Stimulated activated naive CD4-positive, alpha-beta T cell treated with Interleukin-2 at 50 U/mL for 16 hours (primary cell): ENCODE measurements at places on chromosomes 12 and 14.
A peak's percentile ranks its signal among the peaks of the same experiment; 100 is the strongest.

DNA sequence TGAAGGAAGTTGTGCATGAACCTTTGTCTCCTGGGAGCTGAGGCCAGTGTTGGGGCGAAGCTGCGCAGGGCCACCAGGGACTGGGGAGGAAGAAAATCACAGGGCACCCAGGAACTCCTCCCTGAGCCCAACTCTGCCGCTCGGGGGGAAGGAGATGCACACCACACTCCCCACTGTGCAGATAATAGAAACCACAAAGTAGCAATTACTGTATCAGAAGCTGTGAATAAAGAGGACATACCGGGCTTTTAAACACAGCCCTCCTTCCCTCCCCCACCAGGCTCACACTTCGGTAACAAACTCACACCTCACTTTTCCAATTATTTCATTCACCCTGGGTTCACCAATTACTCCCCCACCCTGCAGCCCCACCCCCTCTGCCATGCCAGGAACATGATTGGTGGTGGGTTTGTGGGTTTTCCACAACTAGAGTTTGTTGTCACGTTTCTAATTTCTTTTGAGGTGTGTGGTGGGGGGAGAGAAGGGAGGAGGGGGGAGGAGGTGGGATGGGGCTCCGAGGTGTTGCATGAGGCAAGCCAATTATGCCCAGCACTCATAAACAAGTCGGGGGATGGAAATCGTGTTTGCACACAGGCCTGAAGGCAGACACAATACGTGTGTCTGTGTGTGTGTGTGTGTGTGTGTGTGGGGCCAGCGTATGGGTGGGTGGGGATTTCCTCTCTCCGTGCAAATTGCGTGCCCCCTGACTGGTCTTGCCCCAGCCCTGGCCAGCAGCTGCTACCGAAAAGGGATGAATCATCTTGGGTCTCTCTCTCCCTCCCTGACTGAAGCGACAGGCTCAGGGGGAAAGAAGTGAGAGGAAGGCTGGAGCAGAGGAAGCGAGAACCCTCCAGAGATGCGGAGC is 103.3 kb downstream of the RBM19 start:
- DNase-seq = no peak

DNA sequence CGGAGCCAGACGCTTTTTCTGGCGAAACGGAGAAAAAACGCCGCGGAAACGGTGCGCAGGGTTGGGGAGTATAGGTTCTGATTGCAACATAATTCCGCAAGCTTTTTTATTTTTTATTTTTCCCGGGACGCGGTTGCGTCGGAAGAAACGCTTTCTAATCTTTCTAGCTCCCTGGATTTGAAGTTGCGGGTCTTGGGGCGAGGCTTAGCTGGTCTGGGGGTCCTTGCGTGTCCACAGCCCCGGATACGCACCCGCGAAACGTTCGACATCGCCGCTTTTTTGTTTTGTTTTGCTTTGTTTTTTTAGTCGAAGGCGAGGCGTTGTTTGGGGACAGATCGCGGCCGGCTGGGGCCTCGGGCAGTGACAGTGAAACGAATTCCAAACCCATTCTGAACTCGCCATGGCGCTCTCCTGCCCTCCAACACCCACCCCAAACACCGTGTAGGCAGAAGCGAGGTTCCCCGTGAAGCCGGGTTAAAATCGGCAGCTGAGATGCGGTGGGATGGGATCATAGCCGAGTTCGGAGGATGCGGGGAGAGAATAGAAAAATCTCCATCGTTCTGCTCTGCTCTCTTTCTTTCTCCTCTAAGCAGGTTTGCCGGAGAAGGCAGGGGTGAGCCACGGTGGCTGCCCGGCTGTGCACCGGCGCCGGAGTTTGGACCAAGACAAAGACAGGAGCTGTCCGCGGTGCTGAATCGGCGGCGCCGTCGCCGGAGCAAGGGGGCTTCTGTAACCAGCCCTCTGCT is 8.1 kb upstream of the LHX5 start:
- DNase-seq = peak; percentile 12

- no peak for DNase-seq
Observed at GRCh38 chr14:32417956-32418552, 89.0 kb downstream of the AKAP6 start.

GRCh38 chr12:121000530-121000929 is 15.8 kb downstream of the C12orf43 start:
- no peak for DNase-seq

- DNase-seq = peak; percentile 18
Observed at GRCh38 chr12:68675101-68675842, 11.5 kb upstream of the NUP107 start.

- DNase-seq = no peak
Observed at GRCh38 chr14:89955022-89955744, 544 bp upstream of the TDP1 start.
